ENCODE measurements at places on chromosomes 16 and 17.

- no peak for DNase-seq
Measured at GRCh38 chr17:49379926-49380325, 17.9 kb upstream of the ZNF652 start.

GRCh38 chr17:46785696-46786095 lies 32.8 kb downstream of the WNT3 start:
- DNase-seq: no peak

DNA sequence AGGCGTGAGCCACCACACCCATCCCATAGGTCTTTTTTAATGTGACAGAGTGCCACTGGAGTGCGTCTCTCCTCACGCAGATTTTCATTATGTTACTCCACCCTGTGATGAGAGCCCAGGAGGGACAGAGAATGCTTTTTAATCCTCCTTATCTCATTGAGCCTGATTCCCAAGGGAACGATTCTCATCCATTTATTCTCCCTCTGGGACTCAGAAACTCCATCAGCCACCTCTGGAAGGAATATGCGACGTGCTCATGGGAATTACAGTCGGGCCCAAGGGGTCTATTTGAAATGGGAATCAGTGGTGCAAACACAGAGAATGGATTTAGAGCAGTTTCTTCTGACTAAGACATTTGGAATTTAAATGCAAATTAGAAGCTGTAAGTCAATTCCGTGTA lies 155.9 kb upstream of the HSBP1 start:
- no peak for DNase-seq

DNA sequence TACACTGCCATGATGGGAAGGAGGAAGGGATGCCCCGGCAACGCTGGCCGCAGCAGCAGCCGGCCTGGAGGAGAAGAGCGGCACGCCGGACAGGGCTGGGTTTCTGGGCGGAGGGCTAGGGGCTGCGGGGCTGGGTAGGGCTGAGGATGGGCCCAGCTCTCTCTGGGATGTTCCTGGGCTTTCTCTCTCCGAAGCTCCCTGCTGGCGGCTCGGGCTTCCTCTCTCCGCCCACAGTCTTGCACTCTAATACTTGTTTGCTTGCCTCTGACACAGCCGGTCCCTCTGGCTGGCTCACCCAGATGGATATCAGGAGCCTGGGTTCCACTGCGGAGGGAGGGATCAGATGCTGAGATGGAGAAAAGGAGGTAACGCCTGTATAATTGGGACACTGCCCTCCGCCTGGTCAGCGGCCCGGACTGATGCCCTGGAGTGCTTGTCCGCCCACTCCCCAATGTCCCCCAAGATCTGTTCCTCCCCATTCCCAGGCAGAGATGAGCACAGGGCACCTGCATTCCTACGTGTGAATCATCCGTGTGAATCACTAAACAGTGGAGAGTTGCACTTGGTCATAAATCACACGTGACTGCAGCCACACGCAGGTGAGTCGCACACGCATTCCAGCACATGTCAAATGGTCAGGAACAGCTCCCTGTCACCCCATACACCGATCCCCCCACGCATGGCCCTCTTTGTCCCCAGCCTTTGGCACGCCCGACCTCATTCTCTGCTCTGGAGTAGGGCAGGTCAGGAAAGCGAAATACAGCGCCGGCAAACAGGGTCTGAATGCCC lies at the start of gene ALOXE3:
TSS of gene ALOXE3 (minus strand) at position 535 of the 789 bp plus-strand sequence. CDS start at position 11, 524 bp downstream.
- DNase-seq: no peak

DNA sequence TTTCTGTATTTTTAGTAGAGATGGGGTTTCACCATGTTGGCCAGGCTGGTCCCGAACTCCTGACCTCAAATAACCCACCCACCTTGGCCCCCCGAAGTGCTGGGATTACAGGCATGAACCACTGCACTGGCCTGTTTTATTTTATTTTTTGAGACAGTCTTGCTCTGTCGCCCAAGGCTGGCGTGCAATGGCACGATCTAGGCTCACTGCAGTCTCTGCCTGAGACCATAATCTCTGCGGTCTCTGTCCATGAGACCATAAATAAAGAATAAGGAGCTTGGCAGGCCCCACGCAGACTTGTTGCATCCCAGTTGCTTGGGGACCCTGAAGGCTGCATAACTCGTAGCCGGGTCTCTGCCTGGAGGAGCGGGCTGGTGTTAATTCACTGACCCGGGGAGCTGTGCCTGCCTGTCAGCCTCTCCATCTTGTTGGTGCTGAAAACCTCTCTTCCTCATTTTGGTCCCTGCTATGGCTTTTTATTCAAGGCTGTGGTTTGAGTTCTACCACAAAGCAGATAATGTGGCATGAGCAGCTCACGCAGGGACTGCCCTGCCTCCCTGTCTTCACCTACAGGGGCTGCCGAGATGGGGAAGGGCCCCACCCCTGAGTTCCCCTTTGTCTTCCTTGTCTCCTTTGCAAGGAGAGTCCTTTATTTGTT lies 82.1 kb downstream of the MSI2 start:
- no peak for DNase-seq

- no peak for DNase-seq
Measured at GRCh38 chr16:65224994-65225393, 103.1 kb upstream of the CDH11 start.

DNA sequence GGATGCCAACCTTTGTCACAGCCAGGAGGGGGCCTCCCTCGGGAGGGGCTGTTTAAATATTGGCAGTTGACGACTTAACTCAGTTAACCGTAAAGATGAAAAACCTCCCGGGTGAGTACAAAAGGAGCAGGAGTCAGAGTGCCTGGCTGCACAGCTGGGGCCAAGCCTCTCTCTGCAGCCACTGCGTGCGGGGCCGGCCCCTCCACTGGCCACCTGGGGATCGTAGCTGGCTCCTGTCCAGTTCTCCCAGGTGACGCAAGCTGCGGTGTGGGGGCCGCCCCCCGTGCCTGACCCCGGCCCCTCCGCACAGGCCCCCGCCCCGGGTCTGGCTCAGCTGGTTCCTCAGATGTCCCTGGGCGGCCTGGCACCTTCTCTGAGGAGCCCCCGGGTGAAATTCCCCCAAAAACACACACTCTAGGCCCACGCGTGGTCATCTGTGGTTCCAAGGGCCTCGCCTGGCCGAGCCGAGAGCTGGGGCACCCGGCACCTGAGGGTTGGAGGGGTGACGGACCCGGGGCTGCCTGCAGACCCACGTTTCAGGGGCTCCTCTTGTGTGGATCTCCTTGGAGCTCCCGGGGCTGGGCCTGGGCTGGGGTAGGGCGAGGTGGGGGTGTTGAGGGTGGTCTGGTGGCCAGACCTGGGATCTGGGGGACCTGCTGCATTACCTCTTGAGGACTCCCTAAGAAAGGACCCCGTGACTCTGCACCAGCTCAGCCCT lies 7.4 kb upstream of the CACNA1H start:
- DNase-seq: no peak

DNA sequence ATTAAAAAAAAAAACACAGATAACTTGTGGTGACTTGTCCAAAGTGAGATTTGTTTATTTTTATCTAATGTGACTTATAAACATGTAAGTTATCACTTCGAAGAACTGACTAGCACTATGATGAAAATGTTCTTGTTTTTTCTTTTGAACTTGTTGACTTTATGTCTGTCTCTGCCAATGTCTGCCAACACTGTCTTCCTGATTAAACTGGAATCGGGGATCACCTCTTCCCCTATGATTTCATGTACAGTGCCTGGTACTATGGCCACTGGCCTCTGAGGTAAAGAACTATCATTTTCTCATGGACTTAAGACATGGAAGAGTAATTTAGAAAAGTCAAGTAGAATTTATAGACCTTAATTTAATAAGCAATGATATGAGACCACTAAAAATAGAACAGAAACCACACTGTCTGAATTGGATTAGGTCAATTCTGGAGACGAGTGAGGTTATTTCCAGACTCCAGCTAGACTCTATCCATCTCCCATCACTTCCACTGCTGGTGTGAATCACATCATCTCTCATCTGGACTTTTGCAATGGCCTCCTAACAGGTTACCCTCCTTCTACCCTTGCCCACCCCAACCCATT lies 8.9 kb downstream of the C17orf78 start:
- DNase-seq: no peak

DNA sequence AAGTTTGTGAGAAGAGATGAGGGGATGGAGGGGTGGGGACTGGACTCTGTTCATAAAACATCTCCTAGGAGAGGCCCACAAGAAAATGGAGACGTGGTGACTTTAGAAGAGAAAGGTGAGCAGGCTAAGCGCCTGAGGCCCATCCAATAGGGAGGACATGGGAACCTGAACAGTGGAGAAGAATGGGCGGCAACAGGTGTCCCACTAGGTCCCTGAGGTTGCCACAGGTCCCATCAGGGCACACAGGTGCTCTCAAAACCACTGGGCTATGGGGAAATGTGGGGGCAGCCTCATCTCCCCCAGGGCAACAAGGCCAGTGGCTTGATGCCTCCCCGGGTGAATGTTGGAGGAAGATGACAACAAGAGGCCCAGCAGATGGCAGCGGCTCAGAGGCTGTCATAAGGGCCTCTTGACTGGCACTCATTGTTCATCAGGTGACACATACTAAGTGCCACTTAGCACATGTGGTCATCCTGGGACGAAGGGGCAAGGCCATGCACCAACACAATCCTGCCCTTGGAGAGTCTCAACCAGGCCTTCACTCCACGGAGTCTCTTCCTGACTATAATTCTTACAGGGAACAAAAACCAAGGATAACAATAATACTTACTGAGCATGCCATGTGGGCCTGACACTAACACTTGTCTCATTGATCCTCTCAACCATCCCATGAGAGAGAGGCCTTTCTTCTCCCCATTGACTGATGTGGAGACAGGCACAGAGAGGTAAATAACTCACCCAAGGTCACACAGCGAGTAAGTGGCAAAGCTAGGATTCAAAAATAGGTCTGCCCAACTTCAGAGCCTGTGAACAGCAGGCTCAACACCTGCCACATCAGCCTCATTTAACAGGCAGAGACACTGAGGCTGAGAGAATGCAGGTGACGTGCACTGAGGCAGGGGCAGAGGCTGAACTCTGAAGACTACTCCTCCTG lies 38.0 kb downstream of the CUEDC1 start:
- no peak for DNase-seq

DNA sequence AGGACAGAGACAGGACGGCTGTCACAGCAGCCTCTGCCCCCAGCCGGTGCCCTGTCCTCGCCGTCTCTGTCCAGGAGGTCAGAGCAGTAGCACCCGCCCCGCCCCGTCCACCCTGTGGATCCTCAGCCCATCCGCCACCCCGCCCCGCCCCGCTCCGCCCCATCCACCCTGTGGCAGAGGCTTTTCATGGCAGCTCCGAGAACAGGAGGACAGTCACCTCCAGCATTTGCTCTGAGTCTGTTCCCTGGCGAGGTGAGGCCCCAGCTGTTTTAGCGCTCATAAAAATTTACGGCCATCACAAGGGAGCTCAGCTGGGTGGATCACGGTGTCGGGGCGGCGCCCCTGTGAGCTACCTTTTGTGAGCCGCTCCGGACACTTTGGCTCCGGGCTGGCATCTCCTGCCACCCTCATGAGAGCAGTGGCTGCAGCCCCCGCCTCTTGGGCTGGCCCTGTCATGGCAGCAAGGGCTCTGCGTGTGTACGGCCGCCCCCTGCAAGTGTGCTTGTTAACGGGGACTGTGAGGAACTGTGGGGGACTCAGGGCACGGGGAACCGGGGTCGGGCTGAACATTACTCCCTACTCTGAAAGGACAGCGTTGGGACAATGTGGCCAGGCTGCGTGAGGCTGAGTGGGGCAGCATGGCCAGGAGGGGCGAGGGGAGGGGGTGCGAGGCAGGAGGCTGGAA lies 32.3 kb upstream of the GNG13 start:
- DNase-seq: no peak

DNA sequence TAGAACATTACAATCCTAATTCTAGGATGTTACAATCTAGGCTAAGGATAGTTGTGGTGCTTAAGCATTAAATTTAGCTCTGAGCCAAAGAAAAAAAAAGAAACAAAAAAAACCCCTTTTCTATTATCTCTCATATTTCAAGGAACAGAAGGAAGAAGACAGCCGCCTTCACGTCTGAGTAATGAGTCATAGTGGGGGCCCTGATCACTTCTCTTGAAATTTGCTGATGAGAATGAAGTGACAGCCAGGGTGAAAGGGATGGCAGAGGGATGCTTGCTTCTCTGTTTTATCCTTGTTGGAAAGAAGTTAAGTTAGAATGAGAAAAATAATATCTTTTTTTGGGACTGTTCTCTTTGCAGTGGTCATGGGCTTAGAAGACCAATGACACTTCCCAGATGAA lies 82.6 kb upstream of the MPHOSPH6 start:
- DNase-seq: no peak

GRCh38 chr16:66511602-66512271 lies 38.2 kb downstream of the TK2 start:
- no peak for DNase-seq

DNA sequence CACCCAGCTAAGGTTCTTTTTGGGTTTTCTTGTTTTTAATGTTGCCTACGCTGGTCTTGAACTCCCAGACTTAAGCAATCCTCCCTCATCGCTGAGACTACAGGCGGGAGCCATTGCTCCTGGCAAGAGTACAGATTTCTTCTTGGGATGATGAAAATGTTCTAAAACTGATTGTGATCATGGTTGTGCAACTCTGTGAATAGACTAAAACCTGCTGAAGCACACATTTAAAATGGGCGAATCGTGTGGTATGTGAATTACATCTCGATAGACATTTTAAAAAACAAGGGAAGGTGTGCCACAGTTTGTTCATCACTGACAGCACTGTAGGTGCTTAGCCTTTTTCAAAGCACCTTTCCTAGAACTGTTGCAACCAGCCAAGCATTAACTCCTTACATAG lies 48.8 kb upstream of the CDH3 start:
- DNase-seq: no peak

DNA sequence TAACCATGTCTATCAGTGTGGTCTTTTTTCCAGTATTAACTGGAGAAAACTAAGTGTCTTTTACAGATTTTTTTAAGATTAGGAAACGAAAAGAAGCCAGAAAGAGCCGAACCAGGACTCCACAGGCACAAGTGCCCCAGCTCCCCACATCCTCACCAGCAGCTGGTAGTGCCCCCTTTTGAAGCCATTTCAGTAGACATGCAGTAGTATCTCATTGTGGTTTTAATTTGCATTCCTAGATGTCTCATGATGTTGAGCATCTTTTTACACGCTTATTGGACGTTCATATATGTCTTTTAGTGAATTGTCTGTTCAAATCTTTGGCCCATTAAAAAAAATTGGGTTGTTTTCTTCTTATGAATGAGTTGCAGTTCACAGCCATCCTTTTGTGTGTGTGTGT lies 4.8 kb upstream of the CMTM3 start:
- DNase-seq: no peak

- no peak for DNase-seq
Measured at GRCh38 chr17:41907633-41908539, 10.9 kb downstream of the ACLY start.

GRCh38 chr16:11056090-11056992 lies 112.0 kb downstream of the CLEC16A start:
- no peak for DNase-seq

DNA sequence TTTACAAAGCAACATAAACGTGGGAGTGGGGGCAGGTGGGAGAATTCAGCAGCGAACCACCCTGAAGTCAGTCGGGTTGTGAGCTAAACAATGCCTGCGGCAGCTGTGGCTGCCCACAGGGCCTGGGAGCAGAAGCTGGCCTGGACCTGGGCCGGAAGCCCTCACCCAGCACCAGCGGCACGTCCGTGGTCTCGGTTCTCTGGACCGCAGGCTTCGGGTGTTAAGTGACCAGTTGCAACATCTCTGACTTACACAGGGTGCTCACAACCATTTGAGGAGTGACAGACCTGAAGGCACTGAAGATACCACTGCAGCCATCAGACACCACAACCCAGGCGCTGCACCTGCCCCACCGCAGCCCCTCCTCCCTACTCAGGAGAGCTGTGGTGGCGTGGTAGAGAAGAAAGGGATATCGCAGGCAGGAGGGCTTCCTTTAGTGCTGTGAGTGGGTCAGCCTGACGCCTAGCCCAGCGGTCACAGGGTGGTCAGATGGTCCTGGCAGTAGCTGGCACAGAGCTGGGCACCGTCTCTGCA lies 33.8 kb downstream of the CBFA2T3 start:
- DNase-seq: no peak

All from left renal cortex interstitium (tissue), 4 donors.